ENCODE measurements at places on chromosomes 4 and X.

GRCh38 chr4:139844459-139845036 is 178.9 kb downstream of the MGST2 start:
- DNase-seq = no peak

- DNase-seq = no peak
Observed at GRCh38 chr4:101114936-101115372, 232.4 kb downstream of the PPP3CA start.

- DNase-seq = no peak
Observed at GRCh38 chrX:275967-276580, 5.1 kb upstream of the PLCXD1 start.

DNA sequence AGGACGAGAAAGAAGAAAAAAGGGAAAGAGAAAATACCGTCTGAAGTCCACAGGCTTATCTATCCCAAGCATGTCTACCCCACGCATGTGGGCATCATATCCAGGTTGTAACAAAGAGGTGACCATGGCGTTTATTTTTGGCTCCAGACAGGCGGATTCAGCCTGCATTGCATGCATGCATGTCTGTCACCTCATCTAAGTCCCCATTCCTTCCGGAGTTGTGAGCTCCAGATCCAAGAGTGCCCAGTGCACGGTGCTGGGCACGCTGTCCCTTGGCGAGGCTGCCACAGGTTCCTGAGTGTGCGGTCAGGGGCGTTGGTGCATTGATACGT is 905 bp upstream of the GALNTL6 start:
- DNase-seq = no peak

GRCh38 chr4:172480471-172480870 is 667.3 kb downstream of the GALNTL6 start:
- DNase-seq = no peak

GRCh38 chrX:39336671-39337311 is 535.5 kb downstream of the MID1IP1 start:
- no peak for DNase-seq

- no peak for DNase-seq
Observed at GRCh38 chr4:48898733-48899431, 7.7 kb downstream of the OCIAD2 start.

DNA sequence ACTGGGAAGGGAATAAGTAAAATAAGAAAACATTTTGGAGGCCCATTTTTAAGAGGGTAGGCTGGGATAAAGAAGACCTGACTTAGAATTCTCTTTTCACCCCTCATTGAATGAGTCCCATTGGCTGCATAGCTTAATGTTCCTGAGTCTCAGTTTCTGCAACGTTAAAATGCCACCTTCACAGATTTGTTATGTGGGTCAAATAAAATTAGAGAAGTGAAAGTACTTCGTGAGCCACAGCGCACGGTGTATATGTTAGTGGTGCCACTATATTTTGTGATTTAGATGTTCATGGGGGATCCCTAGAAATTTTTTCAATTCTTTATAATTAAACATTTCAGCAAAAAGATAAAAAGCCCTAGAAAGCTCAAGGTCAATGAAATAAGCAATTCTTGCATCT is 109.2 kb upstream of the HS3ST1 start:
- no peak for DNase-seq

DNA sequence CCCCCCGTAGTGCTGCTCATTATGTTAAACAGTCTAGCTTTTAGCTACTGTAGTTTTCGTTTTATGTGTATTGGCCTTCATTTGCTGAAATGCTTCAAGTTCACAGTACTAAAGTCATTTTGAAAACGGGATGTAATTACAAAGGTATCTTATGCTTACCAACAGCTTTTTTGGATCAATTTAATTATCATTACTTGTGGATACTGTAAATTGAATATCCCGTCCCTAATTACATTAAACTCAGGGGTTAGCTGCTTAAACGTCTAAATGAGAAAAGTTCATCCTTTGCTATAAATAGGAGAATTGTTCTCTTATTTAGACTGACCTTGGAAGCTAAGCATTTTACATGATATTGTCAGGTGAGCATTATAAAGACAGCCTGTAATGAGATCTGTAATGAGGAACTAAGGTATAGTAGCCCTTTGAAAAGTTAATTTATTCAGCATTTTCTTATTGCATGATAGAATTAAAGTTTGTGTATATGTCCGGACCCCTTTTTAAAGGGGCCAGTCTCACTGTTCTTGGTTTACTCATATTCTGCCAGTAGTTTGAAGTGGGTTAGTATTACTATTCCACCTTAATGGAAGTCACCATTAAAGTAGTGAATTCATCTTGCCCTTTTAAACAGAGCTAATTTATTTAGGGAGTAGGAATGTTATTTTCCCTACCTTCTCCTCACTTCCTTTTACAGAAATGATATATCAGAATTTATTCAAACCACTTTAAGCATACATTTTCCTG is 252.6 kb downstream of the TENM3 start:
- DNase-seq = no peak

- no peak for DNase-seq
Observed at GRCh38 chrX:148530464-148531077, 30.2 kb downstream of the AFF2 start.

DNA sequence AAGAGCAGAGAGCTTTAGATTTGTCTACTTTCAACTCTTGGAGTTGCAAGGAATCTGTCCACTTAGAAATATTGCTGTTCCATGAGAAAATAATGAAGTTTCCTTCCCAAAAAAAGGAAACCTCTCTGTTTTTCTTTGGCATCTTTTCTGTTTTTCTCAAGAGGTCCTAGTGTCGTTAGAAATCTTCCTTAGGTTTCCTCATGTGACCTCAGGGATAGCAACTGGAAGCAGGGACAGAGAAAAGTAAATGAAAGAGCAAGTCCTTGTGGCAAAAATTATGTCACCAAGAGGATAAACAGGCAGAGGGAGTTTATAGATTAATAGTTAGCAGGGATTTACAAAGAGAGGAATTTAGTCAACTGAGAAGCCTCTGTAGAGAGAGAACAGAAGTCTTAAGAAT is 478.4 kb upstream of the ADGRL3 start:
- DNase-seq = no peak

GRCh38 chr4:81884986-81885385 is 413.3 kb upstream of the RASGEF1B start:
- no peak for DNase-seq

DNA sequence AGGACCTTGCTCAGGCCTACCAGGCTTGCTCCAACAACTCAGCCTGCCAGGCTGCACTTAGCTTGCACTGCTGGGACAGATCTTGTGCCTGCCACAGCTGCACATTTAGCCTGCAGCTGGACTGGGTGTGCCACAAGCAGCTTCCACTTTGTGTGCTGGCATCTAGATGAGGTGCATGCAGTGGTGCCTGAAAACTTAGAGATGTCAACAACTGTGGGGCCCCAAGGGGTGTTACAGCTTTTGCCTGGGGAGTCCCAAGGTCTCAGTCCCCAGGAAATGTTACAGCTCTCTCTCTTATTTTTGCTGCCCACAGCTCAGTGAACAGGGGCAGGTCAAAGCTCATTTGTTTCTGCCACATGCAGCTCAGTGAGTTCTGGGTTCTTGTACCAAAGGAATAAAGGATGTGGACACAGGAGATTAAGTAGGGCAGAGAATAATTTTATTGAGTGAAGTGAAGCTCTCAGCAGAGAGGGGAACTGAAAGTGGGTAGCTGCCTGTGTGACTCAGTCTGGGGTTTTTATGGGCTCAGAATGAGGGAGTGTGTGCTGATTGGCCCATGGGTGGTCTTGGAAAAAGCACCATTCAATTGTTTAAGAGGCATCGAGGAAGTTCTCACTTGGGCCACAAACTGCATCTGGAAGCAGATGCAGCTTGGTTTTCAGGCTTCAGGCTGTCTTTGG is 828.3 kb downstream of the TECRL start:
- no peak for DNase-seq

DNA sequence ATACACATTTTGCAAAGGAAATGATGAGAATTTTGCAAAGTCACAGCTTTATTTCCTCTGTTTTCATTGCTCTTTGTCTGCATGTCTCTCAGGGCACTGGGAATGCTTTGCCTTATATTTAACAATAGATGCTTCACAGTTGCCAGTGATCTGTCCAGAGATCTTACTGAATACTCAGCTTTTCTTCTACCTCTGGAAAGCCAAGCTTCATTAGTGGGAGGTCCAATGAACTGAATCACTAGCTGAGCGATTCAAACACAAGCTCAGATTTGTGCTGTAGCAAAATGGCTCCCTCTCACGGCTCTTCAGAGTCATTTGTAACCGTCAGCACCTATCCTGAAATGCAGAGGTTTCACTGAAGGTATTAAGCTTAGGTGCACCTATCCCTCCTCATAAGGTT is 138.9 kb downstream of the DCLK2 start:
- no peak for DNase-seq

- DNase-seq = no peak
Observed at GRCh38 chr4:76984127-76984526, 34.6 kb downstream of the SEPTIN11 start.

- DNase-seq = no peak
Observed at GRCh38 chr4:91758487-91758886, 545.3 kb upstream of the GRID2 start.

GRCh38 chrX:17779434-17779833 is 42.1 kb downstream of the SCML1 start:
- no peak for DNase-seq

GRCh38 chr4:77852892-77853495 is 9.6 kb upstream of the MRPL1 start:
- DNase-seq = no peak

GRCh38 chrX:115054876-115055275 is 37.5 kb upstream of the IL13RA2 start:
- DNase-seq = no peak

DNA sequence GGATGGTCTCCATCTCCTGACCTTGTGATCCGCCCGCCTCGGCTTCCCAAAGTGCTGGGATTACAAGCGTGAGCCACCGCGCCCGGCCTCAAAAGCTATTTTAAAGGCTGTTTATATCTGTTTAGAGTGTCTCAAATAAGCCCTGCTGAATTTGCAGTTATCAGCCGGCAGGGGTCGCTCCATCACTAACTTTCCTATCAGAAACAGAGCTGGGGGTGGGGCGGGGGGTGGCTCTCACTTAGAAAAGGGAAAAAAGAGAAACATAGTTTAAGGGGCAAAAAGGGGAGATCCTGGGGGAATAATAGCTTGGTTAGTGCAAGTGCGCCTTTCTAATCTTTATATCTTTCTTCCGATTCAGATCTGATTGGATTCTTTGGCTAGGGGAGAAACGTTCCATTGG is 450.7 kb downstream of the UBE2NL start:
- DNase-seq = no peak

GRCh38 chr4:7777017-7777710 is 162.5 kb downstream of the AFAP1 start:
- DNase-seq = no peak

- no peak for DNase-seq
Observed at GRCh38 chr4:75683482-75684155, 10.4 kb upstream of the G3BP2 start.

DNA sequence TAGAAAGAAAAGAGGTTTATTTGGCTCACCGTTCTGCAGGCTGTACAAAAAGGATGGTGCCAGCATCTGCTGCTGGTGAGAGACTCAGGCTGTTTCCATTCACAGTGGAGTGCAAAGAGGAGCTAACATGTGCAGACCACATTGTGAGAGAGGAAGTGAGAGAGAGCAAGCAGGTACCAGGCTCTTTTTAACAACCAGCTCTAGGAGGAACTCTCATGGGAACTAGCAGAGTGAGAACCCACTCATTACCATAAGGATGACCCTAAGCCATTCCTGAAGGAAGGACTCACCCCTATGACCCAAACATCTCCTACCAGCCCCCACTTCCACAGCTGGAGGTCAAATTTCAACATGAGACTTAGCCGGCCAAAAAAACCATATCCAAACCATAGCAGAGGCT is 158.6 kb upstream of the ADGRL3 start:
- DNase-seq = no peak

DNA sequence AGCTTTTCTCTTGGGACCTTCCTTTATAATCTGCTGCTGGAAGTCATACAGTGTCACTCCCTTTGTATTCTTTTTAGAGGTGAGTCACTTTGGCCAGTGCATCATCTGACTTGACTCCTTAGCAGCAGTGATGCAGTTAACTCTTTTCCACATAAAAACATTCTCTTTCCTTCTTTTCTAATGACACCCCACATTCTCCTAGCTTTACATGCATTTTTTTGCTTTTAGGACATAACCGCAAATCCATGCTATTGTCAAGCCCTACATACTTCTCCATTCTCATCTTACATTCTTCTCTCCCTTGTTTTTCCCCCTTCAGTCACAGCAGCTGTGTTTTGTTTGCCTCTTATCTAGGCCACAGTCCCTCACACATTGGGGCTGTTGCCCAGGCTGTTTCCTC is 55.1 kb downstream of the ZNF330 start:
- DNase-seq = no peak

GRCh38 chr4:127140306-127140705 is 492.5 kb upstream of the INTU start:
- no peak for DNase-seq

DNA sequence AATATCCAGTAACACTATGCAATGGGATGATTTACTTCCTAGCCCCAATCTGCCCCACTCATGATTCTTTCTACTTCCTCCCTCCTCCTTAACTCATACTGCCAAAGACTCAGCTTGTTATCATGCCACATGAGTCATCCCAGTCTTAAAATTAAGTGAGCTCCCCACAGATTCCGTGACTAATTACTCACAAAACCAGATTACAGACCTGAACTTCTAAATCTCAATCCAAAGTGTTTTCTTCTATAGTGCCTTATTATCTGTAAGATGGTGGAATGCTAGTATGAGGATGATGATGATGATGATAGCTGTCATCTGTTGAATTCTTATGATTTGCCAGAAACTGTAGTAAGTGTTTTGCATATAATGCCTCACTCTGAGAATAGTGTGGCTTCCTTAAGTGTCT is 27.7 kb upstream of the GPC3 start:
- no peak for DNase-seq

DNA sequence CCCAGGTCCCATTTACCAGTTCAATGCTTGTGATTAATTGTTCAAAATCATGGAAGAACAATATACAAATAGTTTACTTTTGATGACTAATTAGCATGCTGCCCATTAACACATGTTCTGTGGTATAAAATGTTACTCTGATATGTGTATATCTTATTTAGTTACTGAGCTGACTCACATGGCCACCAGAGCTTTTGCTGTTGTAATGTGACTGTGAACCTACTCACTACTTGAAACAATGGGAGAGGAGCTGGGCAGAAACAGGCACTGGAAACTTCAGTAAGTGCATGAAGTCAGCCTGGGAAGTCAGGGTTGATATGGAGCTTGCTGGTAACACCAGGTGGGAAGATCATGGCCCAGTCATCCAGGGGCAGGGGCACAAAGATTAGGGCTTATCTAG is 72.7 kb upstream of the MAD2L1 start:
- no peak for DNase-seq
